ENCODE measurements at places on chromosomes 11 and 22.

DNA sequence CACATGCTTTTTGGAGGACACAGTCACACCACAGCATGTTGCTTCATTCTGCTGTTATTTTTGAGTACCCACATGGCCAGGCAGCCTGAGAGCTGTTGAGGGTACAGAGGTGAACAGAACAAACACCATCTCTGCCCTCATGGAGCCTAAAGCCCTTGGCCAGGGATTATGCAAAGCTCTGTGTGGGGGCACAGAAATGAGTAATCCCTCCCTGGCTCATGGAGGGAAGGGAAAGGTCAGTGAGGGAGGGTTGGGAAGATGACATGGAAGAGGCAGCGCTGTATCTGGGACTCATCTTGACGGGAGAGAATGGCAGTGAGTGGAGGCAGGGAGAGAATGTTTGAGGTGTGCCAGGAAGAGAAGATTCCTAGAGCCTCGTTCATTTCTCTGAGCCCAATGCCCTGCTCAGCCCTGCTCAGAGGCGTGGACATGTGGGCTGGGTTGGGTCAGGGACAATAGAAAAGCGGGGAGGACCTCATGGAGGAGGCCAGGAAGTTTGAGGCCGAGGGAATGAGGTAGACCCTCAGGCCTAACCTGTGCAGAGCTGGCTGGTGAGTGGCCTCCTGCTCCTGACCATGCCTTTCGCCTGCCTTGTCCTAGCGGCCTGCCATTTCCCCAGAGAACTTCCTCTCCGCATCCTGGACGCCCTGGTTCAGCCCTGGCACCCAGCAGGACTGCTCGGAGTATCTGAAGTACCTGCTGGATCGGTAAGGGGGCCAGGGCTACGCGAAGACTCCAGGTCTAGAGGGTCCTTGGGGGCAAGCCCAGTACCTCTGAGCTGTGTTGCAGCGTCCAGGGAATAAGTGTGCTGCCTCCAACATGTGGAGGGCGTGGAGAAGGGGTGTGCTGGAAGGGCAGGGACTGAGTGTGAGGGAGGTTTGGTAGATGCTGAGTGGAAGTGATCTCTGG, 19.8 kb downstream of the USP35 start:
- DNase-seq = no peak

DNA sequence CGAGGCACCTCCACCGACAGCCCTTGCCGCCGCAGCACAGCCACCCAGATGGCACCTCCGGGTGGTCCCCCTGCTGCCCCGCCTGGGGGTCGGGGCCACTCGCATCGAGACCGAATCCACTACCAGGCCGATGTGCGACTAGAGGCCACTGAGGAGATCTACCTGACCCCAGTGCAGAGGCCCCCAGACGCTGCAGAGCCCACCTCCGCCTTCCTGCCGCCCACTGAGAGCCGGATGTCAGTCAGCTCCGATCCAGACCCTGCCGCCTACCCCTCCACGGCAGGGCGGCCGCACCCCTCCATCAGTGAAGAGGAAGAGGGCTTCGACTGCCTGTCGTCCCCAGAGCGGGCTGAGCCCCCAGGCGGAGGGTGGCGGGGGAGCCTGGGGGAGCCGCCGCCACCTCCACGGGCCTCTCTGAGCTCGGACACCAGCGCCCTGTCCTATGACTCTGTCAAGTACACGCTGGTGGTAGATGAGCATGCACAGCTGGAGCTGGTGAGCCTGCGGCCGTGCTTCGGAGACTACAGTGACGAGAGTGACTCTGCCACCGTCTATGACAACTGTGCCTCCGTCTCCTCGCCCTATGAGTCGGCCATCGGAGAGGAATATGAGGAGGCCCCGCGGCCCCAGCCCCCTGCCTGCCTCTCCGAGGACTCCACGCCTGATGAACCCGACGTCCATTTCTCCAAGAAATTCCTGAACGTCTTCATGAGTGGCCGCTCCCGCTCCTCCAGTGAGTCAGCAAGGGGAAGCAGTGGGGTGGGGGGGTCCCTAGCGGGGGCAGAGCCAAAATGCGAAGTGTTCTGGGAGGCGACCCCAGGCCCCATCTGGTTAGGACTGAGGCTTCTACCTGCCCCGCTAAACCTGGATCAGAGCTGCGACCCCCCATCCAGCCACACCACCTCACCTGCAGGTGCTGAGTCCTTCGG, 4.4 kb downstream of the FREY1 start:
- DNase-seq = no peak

DNA sequence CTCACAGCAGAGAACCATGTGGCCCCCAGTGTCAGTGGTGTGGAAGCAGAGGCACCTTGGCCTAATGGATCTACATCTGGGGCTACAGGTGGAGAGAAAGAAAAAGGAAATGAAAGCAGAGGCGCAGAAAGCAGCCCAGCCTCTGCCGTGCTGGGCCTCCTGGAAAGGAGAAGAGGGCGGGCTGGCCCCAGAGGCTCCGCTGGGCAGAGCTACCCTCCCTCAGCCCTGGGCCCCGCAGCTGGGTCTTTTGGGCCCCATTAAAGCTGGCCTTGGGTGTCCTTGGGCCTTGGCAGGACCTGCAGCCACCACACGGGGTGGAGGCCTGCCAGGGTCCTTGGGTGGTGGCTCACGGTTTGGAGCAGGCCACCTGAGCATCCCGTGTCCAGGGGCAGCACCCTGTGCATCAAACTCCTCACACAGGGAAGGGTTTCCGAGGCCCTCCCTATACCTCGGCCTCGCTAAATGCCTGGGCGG, 31.6 kb upstream of the GAL start:
- no peak for DNase-seq

DNA sequence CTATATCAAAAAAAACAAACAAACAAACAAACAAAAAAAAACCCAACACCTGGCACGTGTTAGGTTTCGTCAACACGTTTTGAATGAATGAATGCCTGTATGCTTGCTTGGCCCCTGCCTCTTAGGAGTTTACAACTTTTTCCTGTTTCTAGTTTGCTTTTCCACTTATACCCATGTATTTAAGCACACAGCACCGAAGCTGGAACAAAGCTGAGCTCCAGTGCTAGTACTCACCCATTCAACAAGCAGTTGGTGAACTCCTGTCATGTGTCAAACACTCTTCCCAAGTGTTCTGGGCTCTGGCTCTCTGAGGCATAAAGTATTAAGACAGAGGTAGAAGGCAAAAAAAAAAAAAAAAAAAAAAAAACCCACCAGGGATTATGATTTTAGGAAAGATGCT, 599.3 kb downstream of the BUD13 start:
- DNase-seq = no peak

DNA sequence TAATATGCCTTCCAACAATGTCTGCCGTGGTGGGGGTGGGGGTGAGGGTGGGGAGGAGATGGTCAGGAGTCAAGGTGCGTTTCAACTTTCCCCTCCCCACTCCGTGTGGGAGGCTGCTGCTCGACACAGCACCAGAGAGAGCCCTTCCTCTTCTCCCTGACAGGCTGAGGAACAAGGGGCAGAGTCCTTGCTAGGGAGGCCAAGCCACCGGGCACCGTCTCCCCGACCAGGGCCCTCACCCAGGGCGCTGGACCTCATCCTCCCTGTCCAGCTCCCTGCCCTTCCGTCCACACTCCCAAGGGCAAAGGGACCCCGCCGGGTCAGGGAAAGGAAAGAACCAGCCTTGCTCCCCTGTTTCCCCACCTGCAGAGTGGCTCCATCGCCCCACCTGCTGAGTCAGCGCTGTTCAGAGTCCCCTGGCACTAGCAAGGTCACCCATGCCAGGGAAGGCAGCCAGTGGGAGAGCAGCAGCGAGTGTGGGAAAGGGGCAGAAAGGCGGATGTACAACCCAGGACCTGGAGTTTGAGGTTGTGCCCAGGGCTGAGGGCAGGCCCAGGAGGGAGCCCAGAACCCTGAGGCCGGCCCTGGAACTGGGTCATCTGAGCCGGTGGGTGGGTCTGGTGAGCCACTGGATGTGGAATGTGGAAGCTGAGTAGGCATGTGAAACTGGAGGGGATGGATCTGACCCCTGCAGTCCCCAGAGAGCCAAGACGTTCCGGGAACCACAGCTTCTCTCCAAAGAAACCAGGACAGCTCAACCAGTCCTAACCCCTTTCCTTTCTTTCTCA, 47.2 kb downstream of the BUD13 start:
- DNase-seq = no peak

- no peak for DNase-seq
Observed at GRCh38 chr11:85021058-85021457, 606.1 kb downstream of the DLG2 start.

- DNase-seq = no peak
Observed at GRCh38 chr11:110797453-110797852, 85.2 kb upstream of the ARHGAP20 start.

- DNase-seq = no peak
Observed at GRCh38 chr11:34960277-34960676, 43.9 kb downstream of the PDHX start.

- no peak for DNase-seq
Observed at GRCh38 chr11:21771097-21771496, 421.8 kb upstream of the ANO5 start.

DNA sequence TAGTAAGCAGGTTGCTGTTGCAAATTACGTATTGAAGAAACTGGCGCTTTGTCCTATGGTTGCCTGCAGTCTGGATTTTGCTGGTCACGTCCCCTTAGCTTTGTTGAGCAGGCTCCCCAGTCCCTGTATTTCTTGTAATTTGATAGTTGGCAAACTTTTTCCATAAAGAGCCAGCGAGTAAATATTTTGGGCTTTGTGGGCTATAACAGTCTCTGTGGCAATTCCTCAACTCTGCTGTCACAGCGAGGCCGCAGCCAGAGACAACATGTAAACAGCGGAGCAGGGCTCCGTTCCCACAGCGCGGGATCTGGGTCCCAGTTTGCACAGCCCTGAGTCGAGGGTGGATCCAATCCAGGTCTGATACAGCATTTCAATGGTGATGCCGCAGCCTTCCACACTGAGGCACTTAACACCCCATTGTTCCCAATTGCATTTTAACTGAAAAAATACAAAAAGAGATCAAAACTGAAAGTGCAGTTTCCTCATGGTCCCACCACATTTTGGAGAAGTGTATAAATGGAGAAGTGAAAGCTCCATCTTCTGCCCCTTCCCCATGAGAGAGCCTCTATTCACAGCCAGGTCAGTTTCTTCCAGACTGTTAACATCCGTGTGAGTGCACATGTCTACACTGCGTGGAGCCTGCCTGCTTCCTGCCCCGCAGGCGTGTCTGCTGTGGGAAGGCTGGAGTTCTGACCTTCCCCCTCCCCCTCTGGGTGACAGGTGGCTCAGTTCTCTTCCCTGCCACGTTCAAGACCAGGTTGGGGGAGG, 89.1 kb downstream of the RPS6KA4 start:
- DNase-seq = peak; percentile 58

- DNase-seq = no peak
Observed at GRCh38 chr22:39958949-39959639, 1.1 kb upstream of the TMA7B start.
